ENCODE measurements at places on chromosomes 13 and 19.

GRCh38 chr19:36423925-36424324, 5.5 kb upstream of the ZFP82 start:
- DNase-seq: no peak

GRCh38 chr13:110317093-110317492, 10.0 kb downstream of the COL4A2 start:
- DNase-seq: no peak

DNA sequence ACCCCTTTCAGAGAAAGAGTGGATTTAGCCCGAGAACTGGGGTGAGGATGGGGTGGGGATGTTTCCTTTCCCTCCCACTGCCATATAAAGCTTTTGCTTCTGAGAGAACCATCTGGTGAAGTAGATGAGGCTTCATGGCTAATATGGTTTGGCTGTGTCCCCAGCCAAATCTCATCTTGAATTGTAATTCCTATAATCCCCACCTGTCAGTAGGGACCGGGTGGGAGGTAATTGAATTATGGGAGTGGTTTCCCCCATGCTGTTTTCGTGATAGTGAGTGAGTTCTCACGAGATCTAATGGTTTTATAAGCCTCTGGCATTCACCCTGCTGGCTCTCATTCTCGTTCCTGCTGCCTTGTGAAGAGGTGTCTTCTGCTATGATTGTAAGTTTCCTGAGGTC, 270.9 kb downstream of the LMO7 start:
- no peak for DNase-seq

DNA sequence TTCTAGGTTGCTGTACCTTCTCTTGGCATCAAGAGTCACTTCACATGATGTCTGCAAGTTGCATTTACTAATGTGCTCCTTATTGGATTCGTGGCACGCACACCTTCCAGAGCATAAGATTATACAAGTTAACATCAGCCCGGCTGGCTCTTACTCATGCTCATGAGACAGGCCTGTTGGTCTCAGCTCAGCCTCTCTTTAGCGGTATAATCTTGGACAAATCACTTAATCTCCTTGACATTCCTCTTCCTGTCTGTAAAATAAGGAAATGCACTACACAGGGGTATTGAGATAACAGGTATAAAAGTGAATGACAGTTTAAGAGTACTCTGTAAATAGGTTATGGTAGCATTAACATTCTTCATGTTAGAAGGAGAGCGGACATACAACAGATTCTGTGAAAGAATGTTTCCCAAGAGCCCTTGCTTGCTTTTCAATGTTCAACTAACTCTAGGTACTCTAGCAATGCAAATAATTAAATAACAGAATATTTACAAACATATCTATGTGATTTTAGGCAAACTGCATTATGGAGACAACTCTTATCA, 181.1 kb downstream of the FGF14 start:
- DNase-seq: no peak

DNA sequence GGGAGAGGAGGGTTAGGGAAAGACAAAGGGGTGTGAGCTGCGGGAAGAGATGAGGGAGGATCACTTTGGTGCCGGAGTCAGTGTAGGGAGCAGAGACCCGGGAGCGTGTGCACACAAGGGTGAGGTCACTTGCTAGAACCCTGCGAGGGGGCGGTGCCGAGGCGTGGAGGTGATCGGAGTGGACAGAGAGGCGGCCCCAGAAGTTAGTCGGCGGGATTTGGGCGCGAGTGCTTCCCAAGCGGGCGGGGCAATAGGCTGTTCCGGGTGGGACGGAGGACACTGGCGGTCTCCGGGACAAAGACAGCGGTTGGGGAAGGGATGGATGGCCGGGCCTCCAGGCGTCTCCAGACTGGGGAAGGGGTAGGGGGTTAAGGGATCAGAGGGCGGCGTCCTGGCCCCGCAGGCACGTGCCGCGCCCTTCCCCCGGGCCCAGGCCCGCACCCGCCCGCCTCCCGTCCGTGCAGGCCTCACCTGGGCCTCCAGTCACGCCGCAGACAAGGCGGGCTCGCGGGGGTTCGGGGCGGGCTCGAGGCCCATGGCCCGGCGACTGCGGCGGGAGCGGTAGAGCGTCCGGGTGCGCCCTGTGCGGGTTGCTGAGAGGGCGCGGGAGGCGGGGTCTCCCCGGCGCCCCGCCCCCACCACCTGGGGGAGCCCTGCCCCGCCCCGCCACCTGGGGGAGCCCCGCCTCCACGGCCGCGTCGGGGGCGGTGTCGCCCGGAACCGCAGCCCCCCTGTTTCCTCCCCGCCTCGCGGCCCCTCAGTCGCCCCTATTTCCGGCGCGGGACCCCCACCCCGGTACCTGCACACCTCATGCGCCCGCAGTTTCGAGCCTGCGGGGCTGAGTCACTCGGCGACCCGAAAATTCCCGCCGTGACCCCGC, at the start of gene LPAR2:
Gene LPAR2 (minus strand): TSS at position 600 of the 880 bp plus-strand sequence. CDS start 945 bp downstream, outside the sequence.
- peak; percentile 74 for DNase-seq

DNA sequence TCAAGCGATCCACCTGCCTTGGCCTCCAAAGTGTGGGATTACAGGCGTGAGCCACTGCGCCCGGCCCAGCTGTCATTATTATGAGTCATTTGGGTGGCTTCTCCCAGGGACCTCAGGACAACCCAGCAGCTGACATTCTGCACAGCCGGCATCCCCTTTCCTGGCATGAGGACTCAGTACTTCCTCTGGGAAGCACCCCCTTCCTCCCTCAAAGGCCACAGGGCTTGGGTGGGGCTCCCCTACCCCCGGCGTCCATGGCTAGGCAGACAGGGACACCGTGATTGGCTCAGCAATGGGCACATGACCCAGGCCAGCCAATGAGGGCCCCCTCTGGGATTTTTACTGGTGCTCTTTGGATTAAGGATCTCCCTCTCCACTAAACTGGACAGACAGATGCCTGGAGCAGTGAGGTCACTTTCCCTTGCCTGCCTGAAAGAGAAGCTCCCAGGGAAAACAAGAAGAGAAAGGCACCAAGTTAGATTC, 6.0 kb downstream of the KANK2 start:
- no peak for DNase-seq

GRCh38 chr19:23698711-23699520, 11.9 kb upstream of the ZNF675 start:
- DNase-seq: no peak

- no peak for DNase-seq
These were observed 69.8 kb downstream of the ALOX5AP start for GRCh38 chr13:30805132-30805537.

DNA sequence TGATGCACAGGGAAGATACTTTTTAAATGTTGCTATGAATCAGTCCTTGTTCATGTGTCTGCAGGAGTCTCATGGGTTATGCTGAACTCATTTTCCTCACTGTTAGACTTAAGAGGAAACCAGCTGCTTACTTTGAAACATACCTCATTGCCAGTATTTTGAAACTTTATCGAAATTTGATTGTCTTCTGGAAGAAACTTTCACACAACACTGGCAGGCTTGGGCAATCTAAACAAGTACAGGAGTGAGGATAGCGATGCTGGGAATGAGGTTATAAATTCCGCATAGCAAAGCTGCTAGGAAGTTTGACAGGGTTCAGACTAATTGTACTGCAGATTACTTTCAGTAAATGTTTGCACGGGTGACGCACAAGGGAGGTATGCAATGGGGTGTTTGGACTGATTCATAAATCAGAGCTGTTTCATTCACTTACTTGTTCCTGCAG, 245.7 kb downstream of the DNAJC15 start:
- no peak for DNase-seq

- no peak for DNase-seq
These were observed 3.5 kb upstream of the ADM5 start for GRCh38 chr19:49685845-49686332.

- no peak for DNase-seq
These were observed 8.9 kb downstream of the ATG4D start for GRCh38 chr19:10552510-10553053.

- DNase-seq: no peak
These were observed 26.6 kb downstream of the KLF12 start for GRCh38 chr13:74107598-74107997.
